ENCODE measurements at places on chromosomes 4 and X.

- DNase-seq, result no peak
Observed at GRCh38 chr4:122537388-122538135, 81.0 kb upstream of the IL2 start.

- DNase-seq, result no peak
Observed at GRCh38 chrX:139801397-139801813, 93.4 kb upstream of the MCF2 start.

DNA sequence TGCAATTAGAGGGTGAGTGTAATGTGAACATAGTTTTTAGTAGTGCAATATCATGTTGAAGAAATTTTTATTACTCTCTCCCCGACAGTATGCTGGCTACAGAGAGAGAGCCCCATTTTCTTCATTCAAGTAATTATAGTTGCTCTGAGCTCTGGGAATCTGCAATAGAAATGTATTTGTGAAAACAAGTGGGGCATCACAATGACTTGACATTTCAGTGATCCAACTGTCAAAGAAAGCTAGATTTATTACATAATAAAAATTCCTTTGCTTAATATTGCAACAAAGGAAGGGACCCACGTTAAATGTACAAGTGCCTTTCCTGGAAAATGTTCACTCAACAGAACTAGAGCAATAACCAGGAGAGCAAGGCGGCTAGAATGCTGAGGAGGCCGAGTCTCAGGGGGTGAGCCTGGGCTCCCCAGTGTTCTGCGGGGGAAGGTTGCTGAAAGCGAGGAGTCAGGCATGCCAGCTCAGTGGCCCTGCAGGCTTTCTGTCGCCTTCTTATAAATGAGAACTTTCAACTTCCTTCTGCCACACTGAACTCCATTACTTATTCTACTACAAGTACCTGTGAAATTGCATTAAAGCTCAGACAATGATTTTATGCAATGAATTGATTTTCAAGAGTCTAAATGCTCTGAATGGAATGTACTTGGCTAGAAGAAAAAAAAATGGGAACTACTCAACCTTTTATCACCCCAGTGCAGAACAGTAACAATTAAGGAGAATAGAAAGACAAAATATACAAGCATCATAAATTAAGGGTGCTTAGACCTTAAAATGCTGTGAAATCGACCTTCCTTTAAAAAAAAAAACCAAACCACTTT lies 476.4 kb downstream of the AFF2 start:
- no peak for DNase-seq

GRCh38 chr4:165360985-165361670 lies 17.7 kb upstream of the CPE start:
- no peak for DNase-seq

- no peak for DNase-seq
Observed at GRCh38 chr4:48296365-48296764, 26.7 kb upstream of the TEC start.

- no peak for DNase-seq
Observed at GRCh38 chr4:181261279-181261678, 981.9 kb upstream of the TENM3 start.

DNA sequence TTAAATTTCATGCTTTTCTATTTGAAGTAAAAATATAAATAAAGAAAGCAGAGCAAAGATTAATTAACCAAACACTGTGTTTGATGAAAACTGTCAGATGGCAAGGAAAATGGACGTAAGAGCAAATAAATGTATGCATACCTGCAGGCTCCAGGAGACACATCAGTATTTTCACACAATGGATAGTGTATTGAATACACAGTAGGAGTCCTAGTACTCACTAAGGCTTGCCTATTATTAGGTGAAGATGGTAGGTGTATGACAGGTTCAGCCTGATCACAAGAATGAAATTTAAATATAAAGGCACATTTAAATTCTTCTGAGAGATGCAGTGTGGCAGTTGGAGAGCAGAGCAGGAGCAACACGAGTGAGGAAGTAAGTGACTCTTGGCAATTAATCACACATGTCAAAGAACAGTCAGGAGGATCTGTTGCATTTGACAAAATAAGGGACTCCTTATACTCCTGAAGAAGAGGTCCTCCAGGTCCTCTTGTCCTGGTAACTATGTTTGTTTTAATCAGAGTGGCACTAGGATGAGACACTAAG lies 106.0 kb upstream of the NDST4 start:
- DNase-seq, result no peak
